Nasal cavity respiratory epithelium epithelial cell of viscerocranial mucosa (primary cell): ENCODE measurements at places on chromosomes 3 and 15. TPM values are rescaled to one million over a fixed set of nuclear protein-coding genes. Genes with fewer than 3 reads are reported as not detected.

The GOLGA8J gene
- total RNA-seq, result not detected in 2 replicates

The P3H2 gene
- total RNA-seq, result 9.5 and 14.0 TPM in 2 replicates

The CRYGS gene
- total RNA-seq, result 0.34 and 1.2 TPM in 2 replicates

The ACTC1 gene
- total RNA-seq, result not detected in 2 replicates

The SCN11A gene
- under 0.01 TPM in 2 replicates for total RNA-seq
